ENCODE measurements at places on chromosomes 5 and 9.

DNA sequence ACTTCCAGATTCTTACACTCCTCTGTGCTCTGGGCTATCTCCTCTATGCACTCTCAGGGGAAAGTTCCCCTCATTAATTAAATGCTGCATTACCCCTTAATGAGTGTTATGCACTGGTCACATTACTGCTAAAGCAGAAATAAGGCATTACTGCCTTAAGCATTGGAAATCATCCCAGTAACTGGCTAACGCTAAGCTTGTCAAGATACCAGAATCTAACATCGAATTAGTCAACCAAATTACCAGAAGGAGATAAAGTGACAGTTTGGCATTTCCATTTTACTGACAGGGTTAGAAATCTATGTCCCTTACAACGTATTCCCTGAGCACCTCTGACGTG is 69.5 kb upstream of the FAM169A start:
- DNase-seq: no peak

DNA sequence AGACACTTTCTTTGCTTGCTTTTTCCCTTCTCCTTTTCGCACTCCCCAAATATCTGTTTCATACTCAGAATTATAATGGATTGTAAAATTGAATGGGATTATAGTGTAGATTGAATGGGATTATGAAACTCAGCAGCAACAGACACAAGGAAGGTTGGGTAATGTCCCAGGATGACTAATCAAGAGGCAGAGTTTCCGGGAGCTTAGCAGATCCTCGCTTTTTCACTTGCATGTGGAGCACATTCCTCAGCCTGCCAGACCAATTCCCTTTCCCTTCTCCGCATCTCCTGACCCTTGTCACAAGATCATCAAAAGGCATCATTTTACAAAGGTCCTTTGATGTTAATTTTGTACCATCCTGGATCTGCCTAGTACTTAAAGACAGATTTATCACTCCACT is 55.1 kb upstream of the SLC1A1 start:
- no peak for DNase-seq

DNA sequence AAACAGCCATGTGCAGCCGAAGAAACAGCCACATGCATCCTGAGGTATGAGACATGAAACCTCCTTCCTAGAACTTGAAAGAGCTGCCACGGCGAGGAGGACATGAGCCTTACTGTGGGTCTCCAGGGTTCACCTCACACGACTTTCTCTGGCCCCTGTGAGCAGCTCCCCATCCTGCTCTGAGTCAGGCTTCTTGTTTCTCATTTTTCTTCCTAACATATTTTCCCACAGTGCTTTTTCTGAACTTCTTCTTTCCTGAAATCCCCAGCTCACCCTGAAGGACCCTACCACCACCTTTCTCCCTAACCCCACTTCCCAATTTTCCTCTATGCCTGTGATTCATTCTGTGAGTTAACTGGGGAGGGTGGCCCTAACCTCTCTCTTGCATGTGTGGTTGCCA is 33.7 kb upstream of the ADRB2 start:
- no peak for DNase-seq

DNA sequence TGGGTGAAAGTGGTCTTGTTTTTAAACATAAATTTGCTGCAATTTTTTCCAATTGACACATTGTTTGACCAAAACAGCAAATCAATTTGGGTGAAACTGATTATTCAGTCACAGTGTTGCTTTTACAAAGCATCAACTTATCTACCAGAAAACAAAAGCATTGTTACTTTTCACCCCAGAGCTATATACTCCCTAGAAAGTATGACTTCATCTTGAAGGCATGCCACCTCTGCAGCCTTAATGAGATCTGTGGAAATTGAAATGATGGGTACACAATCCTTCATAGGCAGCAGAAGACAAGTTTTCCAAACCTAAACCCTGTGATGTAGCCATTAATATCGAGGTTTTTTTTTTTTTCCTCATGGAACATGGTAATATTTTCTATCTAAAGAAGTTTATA is 615.9 kb downstream of the CHSY3 start:
- no peak for DNase-seq

DNA sequence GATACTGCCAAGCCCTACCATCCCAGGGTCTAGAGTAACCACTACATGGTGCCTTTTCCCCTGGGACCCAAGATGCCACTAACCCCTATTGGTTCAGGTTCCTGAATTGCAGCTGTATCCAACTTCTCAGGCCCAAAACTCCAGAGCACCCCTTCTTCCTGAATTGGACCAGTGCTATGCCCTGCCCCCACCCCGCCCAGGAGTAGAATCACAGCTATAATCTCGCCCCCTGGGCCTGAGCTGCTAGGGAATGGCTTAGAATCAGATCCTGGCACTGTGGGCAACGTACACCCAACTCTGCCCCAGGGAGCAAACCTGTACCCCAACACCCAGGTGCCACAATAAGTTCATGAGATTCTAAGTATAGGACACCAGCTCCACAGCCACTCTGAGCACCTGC is 206.3 kb downstream of the CACNA1B start:
- DNase-seq: no peak

GRCh38 chr5:80466669-80467485 is 21.0 kb upstream of the FAM151B start:
- no peak for DNase-seq

- no peak for DNase-seq
Observed at GRCh38 chr5:140628711-140629110, 4.3 kb downstream of the CD14 start.

DNA sequence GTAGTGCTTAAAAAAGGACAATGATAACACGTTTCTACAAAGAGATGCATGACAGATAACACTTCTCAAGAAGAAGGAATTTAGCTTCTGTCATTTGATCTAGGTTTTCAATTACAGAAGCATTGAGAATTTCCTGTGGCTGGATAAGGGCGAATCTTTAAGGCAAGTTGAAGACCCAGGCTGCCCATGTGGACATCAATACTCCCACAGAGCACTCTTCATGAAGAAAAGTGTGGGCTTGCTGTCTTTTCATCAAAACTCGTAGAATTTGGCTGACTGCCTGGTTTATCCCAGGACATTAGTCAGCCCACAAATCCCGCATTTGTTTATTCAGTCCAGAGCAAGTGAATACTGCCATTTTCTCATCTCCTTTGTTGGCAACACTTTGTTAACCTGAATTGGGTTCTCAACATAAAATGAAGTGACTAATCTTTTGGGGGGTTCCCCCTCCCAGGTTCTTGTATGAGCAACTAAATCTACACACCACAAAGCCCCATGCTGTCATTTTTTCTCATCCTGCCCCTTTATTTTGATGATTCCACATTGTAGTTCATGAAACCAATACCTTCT is 43.4 kb upstream of the CDKN2B start:
- no peak for DNase-seq

DNA sequence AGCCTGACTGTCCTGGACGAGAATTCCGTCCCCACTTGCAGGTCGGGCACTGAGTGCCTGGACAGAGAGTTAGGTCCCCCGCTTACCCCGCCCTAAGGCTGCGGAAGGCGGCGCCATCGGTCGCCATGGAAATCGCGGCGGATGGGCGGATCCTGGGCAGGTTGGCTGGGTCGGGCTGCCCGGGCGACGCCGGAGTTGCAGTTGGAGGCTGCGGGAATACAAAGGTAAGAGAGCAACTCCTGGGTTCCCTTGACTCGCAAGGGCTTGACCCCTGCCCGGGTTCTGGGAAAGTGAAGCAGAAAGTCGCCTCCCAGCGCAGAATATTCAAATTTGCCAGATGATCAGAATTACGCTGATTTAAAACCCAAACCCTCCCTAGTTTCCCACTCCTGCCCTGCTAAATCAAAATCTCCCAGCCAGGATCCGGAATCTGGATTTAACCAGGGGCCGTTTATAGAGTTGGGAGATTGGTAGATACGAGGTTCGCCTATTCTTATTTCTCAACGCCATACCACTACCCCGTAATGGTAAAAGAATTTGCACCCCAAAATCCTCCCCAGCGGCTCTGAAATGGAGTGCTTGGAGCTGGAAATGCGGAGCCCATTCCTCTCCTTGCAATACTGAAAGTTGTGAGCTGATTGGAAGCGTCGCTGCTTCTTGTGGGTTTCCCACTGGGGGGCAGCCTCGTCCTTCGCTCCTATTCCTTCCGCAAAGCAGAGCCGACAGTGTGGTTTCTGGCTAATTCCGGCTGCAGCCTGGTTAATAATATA is 156.4 kb upstream of the RASEF start:
- DNase-seq: peak; percentile 40

- DNase-seq: peak; percentile 93
Observed at GRCh38 chr9:127555840-127556820, 55.9 kb upstream of the STXBP1 start.

DNA sequence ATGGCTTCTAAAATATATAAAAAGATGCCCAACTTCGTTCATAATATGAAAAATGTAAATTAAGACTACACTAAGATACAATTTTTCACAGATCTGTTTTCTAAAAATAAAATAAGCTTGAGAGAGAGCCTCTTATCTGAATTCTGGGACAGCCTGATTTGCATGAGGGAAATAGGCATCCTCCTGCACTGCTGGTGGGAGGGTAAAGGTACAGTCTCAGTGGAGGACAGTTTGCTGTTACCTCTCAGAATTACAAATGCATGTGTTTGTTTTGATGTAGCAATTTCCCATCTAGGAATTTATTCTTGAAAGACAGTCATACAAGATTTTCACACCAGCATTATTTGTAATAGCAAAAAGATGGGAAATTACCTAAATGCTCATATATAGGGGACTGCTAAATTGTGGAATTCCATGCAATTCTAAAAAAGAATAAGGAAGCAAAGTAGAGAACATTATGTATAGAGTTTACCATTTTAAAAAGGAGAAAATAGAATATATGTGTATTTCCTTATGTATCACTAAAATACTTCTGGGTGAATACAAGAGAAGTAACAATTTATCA is 75.7 kb downstream of the ZSWIM6 start:
- DNase-seq: no peak

- DNase-seq: no peak
Observed at GRCh38 chr5:149056616-149057165, 6.2 kb downstream of the SH3TC2 start.

DNA sequence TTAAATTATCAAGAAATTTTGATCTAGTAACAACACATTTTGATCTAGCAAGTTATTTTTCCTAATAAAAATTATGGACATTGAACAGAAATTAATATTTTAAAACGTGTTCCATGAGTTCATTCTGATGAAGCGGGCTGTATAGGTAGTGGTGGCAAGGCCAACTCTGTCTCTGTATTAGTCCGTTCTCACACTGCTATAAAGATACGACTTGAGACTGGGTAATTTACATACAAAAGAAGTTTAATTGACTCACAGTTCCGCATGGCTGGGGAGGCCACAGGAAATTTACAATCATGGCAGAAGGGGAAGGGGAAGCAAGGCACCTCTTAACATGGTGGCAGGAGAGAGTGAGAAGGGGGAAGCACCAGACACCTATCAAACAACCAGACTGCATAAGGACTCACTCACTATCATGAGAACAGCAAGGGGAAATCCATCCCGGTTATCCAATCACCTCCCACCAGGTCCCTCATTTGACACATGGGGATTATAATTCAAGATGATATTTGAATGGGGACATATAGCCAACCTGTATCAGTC is 61.2 kb downstream of the TMEM232 start:
- no peak for DNase-seq

DNA sequence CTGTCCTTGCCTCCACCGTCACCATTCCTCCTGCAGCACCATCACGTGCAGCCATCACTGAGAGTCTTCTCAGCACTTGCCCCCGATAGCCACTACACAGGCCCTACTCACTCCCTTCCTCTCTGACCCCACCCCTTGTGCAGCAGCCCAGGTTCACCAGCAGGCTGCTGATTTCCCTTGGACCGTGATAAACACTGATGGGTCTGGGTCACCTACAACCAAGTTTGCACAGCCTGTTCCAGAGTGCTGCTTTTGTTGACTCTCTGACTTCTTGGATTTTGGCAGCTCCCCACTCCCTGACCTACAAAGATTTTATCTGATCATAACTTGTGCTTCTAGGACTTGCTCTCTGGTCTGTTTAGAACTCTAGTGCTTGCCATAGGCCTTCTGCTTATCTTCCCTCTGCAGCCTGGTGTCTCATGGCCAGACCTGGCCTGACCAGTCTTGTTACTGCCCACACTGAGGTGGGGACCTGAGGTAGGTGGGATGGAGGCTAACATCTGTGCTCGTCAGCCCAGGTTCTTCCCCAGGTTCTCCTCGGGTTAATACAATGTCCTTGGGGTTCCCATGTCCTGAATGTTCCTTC is 109.3 kb downstream of the TARS1 start:
- no peak for DNase-seq
